ENCODE measurements at places on chromosomes 6 and 20. TPM values are rescaled to one million over a fixed set of nuclear protein-coding genes. Genes with fewer than 3 reads are reported as not detected.

GRCh38 chr20:6079016-6079415 is 25.2 kb upstream of the LRRN4 start:
- DNase-seq = no peak

- DNase-seq = no peak
Measured at GRCh38 chr6:97790926-97791590, 508.0 kb upstream of the MMS22L start.

GRCh38 chr6:66396549-66396948 is 689.5 kb upstream of the EYS start:
- no peak for DNase-seq

DNA sequence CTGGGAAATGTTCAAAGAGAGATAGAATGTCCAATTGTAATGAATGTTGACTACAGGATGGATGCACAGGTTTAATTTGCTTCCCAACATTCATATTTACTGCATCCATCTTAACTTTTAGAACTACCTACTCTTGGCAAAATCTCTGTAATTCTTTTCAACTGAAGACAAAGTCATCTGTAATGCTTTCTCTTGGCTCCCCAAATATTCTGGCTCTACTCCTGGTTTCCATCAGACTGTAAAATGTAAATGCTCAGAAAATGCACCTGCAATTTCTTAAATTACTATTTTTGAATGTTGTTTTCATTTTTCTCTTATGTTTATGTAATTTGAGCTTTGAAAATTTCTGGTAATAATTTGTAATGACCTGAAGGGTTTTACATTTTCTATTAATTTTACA is 480.8 kb upstream of the IMPG1 start:
- no peak for DNase-seq

DNA sequence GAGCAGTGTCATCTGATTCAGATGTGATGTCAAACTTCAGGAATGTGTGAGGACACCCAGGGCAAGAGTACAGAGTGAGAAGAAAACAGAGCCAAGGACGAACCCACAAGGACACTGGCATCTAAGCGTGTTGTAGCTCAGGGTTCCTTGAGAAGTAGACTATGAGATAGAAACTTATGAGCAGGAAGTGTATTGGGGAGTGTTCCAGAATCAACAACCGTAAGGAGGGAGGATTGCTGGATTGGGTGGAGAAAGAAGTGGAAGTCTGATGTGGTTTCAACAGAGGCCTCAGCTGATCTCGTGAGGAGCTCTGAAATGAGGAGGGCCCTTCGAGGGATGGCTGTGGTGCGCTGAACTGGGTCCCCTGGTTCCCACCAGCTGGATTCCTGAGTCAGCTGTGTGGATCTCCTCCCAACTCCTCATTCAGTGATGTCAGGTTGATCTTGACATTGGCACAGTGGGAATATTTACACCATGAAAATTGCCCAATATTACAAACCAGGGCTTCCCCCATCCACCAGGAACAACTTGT is 25.7 kb upstream of the IGF2R start:
- no peak for DNase-seq

DNA sequence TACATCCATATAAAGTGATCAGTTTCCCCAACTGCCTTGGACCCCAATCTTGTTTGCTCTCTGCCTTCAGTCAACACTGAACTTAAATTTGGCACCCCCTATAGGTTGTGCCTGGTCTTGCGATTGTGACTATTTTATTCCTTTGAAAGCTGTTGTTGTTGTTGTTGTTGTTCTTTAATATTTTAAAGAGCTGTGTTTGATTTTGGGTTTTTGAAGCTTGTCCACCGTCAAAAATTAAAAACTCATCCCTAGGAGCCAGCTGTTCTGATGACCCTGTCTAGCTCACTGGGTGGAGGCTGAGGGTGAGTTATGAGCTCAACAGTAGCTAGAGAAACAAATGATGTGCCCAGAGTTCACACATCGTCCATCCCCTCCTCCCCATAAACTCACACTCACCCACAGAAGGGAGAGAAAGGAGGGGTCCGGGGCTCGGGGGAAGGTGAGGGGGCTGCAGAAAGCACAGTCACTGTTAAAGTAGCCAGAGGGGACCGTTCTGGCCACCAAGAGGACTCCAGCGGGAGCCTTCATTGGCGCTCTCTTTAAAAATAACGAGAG is 4.0 kb downstream of the SIM1 start:
- DNase-seq = no peak

DNA sequence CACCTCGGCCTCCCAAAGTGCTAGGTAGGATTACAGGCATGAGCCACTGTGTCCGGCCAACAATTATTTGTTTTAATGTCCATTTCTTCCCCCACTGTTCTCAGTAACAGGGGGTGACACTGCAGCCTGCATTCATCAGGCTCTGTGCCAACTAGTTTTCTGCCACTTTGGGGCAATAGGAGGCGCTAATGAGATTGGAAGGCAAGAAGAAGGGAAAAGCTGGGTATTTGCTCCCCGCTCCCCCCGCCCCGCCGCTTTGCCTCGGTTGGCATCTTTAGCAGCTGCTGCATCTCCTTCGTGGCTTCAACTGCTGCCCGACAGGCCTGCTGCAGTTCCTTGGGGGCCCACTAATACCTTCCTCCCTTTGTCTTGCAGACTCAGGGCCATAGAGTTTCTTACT is 35.0 kb upstream of the MDGA1 start:
- no peak for DNase-seq

- DNase-seq = no peak
Measured at GRCh38 chr20:38589351-38589750, 8.4 kb downstream of the ADIG start.

GRCh38 chr20:52959125-52959524 is 13.0 kb upstream of the TSHZ2 start:
- DNase-seq = peak; percentile 69

- no peak for DNase-seq
Measured at GRCh38 chr20:11453430-11453829, 464.3 kb upstream of the BTBD3 start.

DNA sequence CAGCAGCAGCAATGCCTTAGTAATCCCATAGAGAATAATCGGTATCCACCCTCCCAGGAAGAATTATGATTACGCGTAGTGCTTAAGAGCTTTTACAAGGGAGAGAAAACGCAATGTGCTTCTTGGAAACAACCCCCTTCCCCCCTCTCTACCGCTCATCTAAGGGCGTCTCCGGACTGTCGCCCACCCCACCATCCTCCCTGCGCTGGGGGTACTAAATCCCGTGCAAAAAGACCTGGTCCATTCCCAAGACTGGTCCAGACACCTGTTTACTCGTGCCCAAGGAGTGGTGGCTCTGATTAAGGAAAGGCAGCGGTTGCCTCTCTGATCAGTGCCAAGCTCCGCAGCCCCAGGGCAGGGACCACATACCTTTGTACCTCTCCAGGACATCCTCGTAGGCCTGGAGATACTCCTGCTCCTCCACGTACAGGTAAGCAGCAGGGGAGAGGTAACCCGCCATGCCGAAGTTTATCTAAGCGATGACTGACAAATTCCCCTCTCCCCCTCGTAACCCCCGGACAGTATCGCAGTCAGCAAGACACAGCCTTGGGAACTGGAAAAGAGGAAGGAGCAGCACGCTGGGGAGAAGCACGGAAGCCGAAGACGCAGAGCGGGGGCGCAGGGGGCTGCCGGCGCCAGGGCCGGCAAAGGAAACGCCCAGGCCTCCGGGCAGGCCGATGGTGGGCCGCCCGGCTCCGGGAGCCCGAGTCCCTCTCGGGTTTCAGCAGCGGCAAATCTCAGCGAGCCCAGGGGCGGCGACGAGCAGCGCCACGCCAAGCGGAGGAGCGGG is 112.0 kb upstream of the BEND6 start:
- DNase-seq = no peak

DNA sequence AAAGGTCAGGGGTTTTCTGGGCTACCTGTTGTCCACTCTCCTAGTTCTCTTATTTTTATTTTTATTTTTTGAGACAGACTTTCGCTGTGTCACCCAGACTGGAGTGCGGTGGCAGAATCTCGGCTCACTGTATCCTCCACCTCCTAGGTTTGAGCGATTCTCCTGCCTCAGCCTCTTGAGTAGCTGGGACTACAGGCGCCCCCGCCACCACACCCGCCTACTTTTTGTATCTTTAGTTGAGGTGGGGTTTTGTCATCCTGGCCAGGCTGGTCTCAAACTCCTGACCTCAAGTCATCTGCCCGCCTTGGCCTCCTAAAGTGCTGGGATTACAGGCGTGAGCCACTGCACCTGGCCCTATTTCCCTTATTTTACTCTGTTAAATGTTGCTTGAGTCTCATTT is 149.0 kb downstream of the EYA4 start:
- no peak for DNase-seq

DNA sequence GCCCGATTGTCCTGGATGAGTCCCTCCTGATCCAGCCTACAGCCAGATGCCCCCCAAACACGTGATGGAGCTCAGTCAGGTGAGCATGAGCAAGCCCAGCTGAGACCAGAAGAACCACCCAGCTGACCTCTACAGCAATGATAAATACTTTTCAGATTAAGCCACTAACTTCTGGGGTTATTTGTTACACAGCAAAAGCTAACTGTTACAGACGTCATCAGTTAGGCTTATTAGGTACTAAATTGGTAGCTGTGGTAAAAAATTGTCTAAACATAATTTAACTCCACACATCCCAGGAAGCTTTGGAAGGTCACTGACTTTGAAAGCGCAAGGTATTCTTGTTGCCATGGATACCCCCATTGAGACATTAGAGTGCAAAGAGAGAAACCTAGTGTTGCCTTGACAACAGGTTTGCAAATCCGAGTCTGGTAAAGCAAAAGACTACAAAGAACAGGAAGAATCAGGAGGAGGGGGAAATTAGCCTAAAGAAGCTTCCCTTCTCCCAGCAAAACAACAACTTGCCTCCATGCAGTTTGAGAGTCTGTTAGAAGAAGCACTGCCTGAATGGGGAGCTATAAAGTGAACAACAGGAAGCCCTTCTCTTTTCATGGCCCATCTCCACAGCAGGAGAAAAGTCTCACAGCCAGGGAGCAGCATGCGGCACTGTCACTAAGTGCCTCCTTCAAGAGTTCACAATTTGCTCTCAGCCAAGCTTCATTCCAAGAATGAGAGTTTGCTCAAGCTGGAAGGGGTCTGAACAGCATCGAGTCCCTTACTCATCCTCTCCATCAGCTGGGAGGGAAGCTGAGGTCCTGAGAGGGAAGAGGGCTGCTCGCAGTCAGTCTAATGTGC is 41.7 kb upstream of the ZNF831 start:
- DNase-seq = no peak

GRCh38 chr6:106324726-106325335 is 729 bp downstream of the ATG5 start:
- no peak for DNase-seq

DNA sequence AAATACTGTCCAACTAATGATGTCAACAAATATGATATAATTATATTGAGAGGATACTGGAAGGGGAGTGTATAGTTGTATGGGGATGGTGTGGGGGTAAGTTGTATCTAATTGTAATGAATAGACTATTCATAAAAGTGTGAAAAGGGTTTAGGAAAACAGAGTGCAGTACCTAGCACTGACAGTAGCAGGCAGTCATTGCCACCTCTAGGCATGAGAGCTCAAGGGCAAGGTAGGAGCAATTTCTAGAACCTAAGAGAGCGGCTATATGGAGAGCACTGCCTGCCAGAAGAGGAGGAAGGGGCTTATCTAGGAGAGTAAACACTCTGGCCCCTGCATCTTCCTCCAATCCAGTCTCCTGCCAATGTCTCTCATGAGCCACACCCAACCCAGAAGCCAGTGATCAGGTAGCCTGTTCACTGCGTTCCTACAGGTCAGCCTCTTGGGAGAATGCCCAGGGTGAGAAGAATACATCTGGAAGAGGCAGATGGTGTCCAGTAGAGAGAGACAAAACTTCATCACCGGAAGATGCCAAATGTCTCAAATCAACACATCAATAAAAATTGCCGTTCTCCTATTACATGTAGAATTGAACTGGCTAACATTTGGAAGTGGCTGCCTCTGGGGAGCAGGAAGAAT is 200.0 kb downstream of the LY86 start:
- no peak for DNase-seq

SNAP91 gene
- 2.4 TPM for polyA plus RNA-seq

WFDC12 gene
- not detected for polyA plus RNA-seq

TMEM170B gene
- 2.7 TPM for polyA plus RNA-seq

PTCRA gene
- polyA plus RNA-seq = not detected

STMN3 gene
- polyA plus RNA-seq = 44.7 TPM

RTF2 gene
- polyA plus RNA-seq = 115 TPM

CGA gene
- not detected for polyA plus RNA-seq

BTN1A1 gene
- polyA plus RNA-seq = not detected

Data from urinary bladder (tissue), 4 donors.